ENCODE measurements at places on chromosomes 12 and 14.

DNA sequence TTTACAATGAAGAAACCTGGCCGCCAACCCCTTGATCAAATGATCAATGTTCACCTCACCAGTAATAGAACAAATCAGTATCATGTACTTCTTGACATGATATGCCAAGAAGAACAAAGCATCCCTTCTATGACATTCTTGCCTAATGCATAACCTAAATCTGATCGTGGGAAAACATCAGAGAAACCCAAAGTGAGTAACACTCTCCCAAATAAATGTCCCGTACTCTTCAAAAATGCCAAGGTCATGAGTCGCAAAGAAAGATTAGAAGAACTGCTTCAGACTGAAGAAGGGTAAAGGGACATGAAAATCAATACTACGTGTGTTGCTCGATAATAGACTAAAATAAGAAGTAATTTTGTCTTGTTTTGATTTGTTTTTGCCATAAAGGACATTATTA lies 11.4 kb upstream of the SLC25A3 start:
- DNase-seq = no peak

- DNase-seq = no peak
These were observed 982 bp upstream of the NINJ2 start for GRCh38 chr12:664075-664778.

DNA sequence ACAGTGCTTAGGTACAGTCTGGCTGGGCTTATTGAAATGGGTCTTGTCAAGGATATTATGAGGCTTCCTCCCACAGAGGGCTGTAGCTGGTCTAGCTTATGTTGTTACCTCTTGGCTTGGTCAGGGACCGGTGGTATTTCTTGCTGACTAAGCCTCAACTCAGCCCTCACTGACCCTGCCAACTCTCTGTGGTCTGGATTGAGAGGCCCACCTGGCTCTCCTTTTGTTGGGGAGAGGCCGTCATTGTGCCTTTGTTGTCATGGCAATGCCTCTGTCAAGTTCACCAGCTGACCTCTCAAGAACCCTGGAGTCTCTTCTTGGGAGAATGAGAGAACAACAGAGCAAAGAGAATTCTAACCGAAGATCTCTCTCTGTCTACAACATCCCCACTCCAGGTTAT lies 245.6 kb upstream of the NPAS3 start:
- no peak for DNase-seq

DNA sequence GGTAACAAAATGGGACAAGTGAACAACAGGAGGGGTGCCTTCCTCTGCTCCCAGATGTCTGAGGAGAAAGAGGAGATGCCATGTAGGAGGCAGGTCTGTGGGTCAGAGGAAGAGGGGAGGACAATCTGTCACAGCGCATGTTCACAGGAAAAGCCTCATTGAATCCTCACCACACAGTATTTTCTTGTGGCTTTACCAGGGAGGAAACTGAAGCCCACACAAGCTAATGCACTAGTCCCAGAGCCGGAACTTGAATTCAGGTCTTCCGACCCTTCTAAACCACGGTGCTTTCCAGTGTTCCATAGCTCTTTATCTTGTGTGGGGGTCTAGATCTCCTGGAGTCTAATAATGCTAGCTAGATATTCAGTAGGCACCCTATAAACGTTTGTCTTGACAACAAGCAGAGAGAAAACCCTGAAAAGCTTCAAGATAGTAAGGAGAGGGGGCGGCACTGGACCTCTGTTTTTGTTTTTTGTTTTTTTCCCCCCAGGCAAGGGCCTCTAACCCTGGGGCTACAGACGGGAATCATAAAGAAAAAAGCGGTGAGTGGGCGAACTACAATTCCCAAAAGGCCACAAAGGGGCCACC lies 371 bp upstream of the SHMT2 start:
- DNase-seq = no peak

- peak; percentile 13 for DNase-seq
These were observed 903 bp upstream of the NT5DC3 start for GRCh38 chr12:103841690-103842584.

All from mucosa of gallbladder (tissue), 1 donor.